NT2/D1 (cell line): ENCODE measurements at places on chromosomes 3 and 15.

GRCh38 chr3:50436114-50436674 lies 67.2 kb downstream of the CACNA2D2 start:
- DNase-seq: peak; percentile 42

DNA sequence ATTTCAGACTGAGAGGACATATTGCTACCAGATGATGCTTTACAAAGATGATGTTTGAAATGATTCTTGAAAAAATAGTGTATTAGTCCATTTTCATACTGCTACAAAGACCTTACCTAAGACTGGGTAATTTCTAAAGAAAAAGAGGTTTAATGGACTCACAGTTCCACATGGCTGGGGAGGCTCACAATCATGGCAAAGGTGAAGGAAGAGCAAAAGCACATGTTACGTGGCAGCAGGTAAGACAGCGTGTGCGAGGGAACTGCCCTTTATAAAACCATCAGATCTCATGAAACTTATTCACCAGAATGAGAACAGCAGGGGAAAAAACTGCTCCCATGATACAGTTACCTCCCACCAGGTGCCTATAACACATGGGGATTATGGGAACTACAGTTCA lies 658.4 kb upstream of the CFAP20DC start:
- DNase-seq: no peak

DNA sequence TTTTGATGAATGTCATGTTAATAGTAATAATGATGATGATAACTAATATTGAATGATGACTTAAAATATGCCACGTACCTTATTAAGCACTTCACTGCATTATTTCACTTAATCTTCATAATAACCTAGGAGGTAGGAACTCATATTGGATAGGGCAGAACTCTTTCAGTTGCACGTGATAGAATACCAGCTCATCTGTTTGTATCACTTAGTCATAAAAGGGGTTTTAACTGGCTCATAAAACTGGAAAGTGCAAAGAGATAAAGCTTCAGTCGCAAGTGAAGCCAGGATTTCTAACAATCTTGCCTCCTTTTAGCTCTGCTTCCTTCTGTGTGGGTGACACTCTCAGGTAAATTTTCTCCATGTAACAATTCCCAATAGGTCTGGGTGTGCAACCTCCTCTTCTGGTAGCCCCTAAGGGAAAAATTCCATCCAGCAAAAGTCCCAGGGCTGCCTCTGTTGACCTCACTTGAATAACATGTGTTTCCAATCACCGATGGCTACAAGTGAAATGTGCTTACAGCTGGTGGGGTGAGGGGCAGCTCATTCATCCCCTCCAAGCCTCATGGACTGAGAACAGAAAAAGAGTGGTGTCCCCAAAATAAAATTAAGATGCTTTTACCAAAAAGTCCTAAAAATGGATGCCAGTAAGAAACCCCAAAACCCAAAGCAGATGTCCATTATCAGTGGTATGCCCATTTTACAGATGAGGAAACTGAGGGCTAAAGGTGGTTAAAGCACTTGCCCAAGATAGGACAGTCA lies 9.3 kb downstream of the GXYLT2 start:
- no peak for DNase-seq

DNA sequence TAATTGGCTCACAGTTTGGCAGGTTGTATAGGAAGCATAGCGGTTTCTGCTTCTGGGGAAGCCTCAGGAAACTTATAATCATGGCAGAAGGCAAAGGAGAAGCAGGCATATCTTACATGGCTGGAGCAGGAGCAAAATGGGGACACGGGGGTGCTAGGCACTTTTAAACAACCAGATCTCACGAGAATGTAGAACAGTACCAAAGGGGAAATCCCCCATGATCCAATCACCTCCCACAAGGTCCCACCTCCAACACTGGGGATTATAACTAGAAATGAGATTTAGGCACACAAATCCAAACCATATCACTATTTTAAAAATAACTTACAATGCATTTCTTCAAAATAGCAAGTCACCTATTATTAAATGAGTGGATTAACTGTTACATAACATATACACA lies 47.1 kb upstream of the ANKRD28 start:
- DNase-seq: no peak

DNA sequence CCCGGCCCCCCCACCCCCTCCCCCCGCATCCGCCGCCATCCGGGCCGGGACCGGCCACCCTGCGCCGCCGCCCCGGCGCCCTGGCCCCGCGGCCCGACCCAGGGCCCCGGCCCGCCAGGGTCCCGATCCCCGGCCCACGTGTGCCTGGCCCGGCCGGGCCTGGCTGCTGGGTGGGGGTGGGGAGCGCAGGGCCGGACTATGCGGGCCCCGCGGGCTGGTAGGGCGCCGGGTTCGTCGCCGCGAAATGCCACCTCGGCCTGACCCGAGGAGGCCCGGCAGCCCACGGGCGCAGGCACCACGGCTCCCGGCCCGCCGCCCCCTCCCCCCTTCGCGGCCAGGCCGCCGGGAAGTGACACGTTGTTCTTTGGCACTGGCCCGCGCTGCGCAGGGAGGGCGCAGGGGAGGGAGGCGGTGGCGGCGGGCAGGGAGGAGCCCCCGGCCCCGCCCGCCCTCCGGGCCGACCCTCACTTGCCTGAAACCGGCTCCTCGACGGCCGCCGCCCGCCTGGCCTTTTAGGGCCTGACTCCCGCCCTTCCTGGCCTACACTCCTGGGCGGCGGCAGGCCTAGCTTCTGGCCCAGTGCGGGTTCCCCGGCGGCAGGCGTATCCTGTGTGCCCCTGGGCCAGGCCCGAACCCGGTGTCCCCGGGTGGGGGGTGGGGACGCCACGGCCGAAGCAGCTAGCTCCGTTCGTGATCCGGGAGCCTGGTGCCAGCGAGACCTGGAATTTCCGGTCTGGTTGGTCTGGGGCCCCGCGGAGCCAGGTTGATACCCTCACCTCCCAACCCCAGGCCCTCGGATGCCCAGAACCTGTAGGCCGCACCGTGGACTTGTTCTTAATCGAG lies 515 bp downstream of the EIF4G1 start:
- DNase-seq: no peak

DNA sequence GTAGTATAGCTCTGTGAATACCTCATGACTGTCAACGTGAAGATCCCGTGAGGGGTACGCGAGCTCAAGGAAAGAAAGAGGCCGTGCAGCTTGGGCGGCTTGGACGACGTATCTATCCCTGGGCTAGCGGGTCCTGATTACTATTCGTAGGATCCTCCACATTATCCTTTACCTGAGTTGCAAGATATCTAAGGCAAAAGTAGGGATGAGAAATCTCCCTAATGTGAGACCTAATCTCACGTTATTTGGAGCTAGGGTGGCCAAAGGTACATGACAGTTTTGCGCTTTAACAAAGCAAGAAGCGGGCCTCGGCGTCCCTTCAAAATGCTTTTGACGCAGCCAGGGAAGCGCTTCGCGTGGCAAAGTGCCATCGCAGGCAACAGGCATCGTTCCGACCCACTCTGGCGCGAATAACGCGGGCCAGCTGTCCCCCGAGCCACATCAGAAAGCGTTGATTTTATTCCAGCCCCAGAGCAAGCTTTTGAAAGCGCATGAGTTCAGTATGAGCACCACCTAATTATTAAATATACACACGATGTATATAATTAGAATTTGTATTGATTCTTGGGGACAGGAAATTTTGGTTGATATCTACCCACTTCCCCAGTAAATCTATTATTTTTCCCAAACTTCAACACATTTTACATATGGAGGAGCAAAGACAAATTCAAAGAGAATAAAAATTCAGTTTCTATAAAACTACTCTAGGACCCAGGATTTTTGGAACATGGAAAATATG lies 2.5 kb upstream of the EOMES start:
- DNase-seq: no peak

- no peak for DNase-seq
Measured at GRCh38 chr3:36606871-36607765, 157.2 kb downstream of the DCLK3 start.

DNA sequence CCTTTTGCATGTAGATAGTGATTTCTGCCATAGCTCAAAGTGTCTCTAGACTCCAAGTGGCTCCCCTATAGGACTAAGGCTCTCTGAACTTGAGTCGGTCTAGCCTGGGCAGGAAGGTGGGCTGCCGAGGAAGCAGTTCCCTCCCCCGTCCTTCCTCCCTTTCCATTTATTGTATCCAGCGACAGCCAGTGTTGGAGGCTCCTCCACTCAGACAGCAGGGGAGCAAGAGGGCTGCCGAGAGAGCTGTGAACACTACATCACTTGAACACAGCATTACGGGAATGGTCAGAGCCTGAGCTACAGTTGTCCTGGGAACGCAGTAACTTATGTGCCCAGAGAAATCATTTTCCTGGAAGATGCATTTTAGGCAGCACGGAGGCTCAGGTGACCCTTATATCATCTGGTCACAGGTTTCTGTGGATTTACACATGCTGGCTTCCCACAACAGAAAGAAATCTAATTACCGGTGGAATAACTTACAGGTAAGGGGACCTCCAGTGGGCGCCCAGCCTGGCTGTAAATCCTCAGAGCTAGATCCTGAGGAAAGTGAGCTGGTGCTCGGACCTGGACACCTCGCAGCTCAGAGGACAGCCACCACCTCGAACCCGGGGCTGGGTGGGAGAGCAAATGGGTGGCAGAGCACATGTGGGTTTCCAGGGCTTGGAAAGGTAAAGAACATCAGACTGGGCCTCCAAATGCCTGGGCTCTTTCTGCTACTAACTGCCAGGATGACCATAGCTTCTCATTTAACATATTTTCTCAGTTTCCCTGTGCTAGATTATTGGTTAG lies 197.1 kb downstream of the UACA start:
- peak; percentile 39 for DNase-seq

DNA sequence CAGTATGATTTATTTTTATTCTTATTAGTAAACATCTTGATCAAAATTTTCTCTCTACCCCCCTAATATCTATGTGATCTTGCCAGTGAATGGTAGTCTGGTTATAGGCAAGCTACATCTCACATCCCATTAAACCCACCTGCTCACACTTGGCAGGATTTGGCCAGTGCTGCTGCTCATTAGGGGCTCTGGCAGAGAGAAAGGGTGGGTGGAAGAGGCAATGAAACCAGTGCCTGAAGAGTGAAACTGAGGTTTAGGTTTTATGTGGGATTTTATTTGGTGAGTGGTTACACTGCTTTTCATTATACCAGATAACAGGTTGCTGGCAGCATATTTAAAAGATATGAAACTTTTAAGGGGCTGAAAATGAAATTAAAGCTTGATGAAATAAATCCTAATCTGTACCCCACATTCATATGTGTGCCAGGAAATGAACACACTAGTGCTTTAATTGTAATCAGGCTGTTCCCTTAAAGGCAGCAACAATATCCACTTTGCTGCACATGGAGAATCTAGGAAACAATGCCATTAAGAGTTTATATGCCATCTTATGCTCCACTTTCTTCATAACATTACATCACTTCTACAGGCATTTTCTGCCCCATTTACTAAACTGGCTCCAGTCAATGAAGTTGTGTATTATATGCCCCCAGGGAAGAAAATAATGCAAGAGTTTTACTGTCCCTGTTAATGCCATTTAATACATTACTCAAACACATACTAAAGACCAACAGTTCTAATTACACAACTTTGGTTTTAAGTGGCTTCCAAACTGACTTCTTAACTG lies 688.7 kb downstream of the MECOM start:
- DNase-seq: no peak

GRCh38 chr3:194399874-194400411 lies 877 bp upstream of the GP5 start:
- DNase-seq: no peak

- no peak for DNase-seq
Measured at GRCh38 chr3:176928582-176928931, 268.7 kb downstream of the TBL1XR1 start.

DNA sequence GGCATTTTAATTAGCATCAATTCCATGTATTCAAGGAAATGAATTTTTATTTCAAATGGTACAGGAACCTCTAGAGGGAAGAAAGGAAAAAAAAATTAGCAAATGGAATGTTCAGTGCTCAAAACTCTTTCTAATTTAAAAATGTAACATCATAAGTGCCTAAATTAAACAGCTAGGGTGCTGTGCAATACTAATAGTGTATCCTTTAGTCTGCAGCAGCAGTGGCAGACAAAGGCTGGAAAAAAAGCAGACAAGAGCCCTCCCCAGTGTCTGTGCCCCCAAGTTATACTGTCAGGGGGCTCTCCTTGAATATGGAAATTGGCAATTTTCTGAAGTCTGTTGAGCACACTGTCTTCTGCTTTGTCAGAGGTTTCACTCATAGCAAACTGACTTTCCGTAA lies 159.5 kb downstream of the CLSTN2 start:
- no peak for DNase-seq

- no peak for DNase-seq
Measured at GRCh38 chr3:156488767-156489166, 66.2 kb downstream of the SSR3 start.

DNA sequence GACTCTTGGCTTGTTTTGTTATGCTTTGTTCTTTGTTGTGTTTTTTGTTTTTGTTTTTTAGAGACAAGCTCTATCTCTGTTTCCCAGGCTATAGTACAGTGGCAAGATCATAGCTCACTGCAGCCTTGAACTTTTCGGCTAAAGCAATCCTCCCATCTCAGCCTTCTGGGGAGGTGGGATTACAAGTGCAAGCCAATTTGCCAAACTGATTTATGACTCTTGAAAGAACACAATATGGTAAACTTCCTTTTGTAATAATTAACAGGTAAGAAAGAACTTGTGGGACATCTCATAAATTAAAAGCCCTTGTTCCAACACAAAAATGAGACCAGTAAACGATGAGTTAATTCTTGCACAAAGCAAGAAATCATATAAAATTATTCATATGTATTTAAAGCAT lies 476.3 kb downstream of the MAGI1 start:
- no peak for DNase-seq

DNA sequence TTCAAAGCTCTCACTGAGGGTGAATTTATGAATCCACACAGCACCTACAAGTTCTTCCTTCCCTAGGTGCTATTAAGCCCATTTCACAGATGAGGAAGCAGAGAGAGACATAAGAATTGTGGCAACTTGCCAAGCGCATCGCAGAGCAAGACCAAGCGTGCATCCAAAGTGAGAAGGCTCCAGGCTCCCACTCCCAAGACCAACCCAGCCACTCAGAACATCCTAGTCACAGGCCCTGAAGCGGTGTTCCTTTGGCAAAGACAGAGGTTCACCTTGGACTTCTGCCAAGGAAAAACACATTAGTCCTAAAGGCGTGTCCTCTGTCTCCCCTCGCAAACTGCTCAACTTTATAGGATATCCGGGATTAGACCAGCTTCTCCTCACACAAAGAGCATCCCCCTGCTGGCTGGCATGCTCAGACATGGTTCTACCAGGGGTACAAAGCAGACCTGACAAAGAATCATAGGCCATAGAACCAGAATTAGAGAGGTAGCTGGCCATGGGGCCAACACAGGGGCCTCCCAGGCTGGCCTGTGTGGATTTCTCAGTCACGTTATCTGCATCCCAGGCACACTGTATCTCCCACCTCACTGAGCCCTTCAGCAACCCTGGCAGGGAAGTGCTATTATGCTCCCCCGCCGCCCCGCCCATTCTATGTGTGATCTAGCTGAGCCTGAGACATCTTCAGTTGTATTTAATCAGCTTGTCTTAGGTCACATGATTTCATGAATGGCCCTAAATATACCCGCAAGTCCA lies 160.2 kb downstream of the FOXP1 start:
- DNase-seq: no peak
